NCI-H1092 (cell line): ENCODE measurements at places on chromosomes 2 and 18.

DNA sequence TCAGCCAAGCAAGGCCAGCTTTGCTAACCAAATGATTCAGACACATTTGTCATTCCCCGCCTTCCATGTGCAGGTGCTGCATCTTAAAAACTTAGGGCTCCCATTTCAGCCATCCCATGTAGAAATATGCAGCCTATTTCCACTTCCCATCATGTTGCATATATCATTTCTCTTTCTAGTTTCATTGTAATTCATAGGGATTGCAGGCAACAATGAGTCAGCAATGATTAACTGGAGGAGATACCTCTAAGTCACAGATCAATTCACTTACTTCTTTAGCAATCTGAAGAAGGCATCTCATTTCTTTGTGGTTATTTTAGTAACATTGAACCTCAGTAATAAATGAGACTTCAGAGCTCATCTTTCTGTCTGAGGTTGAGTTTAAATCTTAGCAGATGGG, 276.1 kb upstream of the PKDCC start:
- no peak for DNase-seq

DNA sequence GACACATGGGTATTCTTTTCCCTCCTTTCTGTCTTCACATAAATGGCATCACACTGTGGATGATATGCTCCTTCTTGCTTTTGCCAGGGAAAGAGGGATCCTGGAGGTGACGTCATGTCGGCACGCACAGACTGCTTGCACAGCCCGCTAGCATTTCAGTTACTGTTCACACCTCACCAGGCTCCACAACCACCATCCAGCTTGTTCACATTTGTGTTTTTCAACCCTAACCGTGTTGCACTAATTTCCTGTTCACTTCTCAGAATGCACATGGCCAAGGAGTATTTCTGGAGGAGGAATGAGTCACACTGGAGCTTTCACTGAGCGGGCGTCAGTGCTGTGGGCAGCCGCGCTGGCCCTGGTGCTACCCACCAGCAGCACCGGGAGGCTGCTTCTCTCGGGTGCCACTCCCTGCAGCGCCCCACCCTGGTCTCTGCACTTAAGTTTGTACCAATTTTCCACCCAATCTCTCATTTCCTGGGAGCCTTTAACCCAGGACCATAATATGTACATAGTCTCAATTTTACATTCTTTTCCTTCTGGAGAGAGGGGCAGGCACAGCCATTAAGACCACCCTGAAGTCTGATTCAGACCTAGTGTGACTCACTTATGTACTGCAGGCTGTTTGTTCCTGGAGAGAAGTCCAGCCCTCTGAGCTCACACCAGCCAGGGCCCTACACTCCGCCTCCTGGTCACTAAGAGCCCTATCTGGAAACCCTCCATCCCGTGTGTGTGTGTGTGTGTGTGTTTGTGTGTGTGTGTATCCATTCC, 65.1 kb downstream of the MBP start:
- no peak for DNase-seq

DNA sequence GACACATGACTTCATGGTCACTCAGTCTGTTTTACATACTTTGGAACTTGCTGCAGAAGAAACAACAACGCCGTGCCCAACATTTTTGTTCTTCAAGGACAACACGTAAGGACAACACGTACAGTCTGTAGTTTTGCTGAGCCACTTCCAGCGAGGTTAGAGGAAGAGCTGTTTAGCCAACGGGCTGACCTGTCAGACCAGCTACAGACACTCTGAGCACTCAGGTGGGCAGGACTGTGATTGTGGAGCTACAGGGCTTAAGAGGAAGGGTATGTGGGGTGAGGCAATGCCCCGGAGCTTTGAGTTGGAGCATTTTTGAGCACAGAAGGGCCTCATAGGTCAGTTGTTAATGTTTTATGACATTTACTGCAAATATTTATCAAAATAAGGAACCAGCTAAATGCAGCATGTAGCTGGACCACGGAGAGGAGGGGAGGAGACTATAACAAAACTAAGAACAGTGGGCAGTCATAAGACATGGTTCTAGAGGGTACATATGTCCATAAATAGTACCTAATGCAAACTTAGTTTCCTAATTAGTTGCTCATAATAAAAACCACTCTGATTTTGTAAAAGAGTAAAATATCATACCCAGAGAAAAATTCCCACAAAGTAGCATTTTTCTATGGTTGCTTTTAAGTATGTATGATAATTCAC, 26.3 kb upstream of the NPC1 start:
- DNase-seq: no peak

- DNase-seq: no peak
Measured at GRCh38 chr2:209900638-209901037, 101.8 kb upstream of the RPE start.

DNA sequence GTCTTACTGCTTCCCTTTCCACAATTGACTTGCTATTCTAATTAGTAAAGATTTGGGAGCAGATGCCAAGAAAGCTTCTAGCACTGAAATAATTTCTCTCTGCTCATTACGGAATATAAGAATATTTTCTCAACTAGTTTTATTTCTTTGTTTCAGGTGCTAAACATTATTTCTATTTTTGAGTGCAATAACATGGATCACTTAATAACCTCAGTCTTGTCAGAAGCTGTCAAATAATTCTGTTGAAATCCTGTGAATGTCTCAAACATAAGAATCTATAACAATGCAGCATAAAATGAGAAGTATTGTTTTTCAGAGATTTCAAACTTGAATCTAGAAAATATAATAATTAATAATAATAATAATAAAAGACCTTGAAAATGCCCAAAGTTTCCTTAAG, 1221.0 kb downstream of the DSC3 start:
- no peak for DNase-seq

DNA sequence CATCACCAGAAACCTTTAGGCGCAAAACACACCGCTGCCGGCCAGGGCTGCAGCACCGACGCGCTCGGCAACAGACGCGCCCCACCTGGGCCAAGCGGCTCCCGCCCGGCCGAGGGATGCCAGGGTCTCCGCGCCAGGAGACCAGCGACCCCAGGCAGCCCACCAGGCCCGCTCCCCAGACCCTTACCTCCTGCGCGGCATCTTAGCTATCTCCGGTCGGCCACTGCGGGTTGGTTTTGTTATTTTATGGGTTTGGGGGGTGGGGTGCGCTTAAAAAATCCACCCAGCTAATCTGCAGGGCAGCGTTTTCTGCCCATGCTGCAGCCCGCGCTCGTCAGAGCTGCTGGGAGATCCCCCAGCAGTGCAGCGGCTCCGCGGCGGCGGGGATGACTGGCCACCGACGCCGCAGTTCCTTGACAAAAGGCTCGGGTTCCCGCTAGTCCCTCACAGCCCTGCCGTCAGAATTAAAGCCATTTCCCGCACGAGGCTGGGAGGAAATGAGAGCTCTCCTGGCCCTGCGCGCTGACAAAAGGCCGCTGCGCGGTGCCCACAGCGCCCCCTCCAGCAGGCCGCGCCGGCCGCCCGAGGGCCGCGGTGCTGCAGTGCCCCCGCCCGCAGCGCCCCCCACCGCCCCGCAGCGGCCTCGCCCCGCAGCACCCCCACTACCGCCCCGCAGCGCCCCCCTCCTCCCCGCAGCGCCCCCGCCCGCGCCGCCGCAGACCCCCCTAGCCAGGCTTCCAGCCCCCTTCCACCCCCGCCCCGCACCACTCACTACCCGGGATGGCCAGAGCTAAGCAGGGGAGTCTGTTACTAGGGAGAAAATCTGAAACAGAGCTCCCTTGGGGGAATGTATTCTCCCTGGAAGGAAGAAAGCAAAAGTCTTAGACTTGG, at the start of gene ADD2:
TSS of gene ADD2 (minus strand) at position 502 of the 891 bp plus-strand sequence. CDS start 61,792 bp downstream, outside the sequence.
- DNase-seq: peak; percentile 59

GRCh38 chr2:217360111-217360510, 500.2 kb upstream of the TNP1 start:
- DNase-seq: no peak

DNA sequence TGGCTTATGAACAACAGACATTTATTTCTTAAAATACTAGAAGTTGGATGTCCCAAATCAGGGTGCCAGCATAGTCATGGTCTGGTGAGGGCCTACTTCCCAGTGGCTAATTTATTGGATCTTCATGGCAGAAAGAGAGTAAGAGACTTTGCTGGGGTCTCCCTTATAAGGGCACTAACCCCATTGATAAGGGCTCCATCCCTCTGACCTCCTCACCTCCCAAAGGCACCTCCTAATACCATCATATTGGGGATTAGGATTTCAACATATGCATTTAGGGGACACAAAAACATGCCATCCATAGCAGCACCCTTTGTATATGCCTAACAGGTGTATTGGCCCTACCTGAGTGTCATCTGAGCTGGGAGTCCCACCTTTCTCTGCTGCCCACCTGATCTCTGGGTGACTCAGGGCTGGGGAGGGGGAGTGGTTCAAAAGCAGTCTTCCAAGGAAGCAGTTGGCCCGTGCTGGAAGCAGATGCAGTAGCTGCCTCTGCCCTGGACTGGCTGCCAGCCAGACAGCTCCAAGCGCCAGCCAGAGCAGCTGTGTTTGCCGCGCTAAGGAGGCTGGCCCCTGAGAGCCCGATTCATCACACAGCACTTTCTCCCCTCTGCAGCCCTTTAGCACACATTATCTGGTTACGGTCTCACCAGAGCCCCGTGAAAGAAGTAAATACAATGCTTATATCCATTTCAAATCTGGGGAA, 84.6 kb downstream of the SMAD7 start:
- peak; percentile 95 for DNase-seq

- no peak for DNase-seq
Measured at GRCh38 chr2:139730197-139730596, 950.0 kb upstream of the NXPH2 start.

DNA sequence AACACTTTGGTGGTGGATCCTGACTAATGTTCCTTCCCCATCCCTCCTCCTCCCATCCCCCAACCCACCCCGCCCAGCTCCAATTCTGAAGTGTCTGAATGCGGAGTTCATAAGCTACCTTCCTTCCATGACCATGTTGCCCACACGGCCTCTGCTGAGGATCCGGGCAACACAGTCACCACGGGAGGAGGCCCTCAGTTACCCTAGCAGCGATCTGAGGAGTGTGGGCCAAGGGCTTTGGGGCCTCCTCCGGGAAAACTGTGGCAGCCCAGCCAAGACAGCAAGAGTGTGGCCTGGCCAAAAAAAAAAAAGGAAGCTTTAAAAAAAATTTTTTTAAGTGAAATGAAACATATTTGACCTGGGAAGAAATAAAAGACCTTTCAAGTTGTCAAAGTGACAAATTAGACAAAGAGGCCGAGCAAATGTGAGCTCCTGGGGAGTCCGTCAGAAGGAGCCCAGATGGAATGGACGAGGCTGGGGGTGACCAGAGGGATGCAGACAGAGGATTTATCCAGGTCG, 169.0 kb upstream of the PKDCC start:
- no peak for DNase-seq

DNA sequence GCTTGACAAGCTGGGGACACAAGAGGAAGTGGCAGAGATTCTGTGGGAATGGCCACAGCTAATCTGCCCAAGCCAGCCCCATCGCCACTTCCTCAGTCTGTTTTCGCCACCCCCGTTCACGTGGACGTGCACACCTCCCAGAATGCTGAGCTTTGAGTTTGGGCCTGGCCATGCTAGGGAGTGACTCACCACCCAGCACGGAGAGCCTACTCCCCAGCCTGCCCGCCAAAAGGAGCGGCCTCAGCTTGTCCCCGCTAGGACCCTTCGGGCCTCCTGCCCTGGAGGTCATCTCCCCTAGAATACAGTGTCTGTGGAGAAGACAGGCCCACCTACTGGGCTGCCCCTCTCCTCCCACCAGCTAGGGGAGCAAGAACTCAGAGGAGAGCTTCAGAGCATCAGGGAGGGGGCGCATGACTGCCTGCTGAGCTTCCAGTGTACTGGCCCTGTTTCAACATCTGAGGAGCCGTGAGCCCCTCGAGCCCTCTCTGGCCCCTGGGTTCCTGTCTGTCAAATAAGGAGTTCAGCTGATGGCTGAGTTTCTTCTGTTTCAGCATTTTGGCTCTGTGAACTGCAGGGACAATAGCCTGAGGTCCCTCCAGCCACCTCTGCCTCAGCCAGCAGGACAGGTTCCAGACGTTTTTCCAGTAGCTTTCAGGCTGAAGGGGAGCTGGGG, 5.1 kb downstream of the SLC35F6 start:
- no peak for DNase-seq

DNA sequence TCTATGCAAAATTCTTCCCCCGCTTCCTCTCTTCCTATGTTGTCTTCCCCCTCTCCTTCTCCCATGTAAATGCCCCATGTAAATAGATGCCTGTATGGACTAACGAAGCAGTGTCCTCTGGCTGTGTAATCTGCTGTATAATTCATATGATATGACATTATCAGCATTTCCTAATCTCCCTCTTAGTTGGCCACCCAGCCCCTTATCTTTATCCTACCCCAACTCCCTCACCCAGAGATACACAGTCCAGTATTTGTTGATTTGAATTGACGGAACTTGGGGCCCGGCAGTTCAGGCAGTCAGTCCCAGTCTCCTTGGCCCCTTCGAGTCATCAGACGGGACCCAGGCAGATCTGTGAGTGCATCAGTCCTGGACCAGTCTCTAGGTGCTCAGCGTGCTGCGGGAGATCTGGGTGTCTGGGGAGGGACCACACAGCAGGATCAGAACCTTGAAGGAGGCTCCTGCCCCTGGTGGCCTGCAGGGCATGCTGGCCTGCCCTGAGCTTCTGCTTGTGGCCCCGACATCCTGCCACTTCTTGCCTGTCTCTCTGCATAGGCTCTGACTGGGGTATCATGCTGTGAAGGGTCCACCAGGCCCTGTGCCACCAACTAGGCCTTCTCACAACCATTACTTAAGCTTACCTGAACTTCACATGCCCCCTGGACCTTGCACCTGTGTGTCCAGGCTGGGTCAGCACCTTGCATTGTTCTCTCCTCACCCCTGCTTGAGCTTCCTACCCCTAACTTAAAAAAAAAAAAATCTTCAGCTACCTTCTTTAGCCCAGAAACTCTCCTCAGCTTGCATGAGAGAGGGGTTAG, 88.1 kb upstream of the ATL2 start:
- no peak for DNase-seq

DNA sequence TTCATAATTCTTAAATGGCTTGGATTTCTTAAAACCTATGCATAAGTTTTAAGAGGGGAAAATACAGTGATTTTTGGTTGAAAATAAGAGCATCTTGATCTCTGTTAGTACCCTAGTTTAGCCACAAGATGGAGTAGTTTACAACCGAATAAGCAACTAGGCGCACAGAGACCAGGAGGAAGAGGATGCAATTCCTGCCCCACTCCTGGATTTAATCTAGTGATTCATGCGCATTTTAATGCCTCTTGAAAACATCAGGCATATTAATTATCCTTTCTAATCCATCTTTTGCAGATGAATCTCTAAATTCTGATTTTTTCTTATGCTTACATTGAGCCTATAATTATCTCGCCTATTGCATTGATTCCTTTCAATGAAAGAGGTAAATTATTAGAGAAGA, 76.7 kb downstream of the MRPS9 start:
- DNase-seq: peak; percentile 1

DNA sequence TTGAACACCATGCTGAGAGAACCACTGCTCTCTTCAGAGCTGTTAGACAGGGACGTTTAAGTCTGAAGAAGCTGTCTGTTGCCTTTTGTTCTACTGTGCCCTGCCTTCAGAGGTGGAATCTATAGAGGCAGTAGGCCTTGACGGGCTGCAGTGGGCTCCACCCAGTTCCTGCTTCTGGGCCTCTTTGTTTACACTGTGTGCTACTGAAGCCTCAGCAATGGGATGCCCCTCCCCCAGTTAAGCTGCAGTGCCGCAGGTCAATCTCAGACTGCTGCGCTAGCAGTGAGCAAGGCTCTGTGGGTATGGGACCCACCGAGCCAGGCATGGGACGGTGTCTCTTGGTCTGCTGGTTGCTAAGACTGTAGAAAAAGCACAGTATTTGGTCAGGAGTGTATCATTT, 162.3 kb upstream of the NXPH2 start:
- DNase-seq: no peak

GRCh38 chr2:224958873-224959272, 83.4 kb downstream of the DOCK10 start:
- DNase-seq: no peak
